ENCODE measurements at places on chromosomes 5 and 9.

GRCh38 chr5:169811680-169812079 lies 168.6 kb downstream of the INSYN2B start:
- no peak for DNase-seq

- peak; percentile 68 for DNase-seq
Observed at GRCh38 chr9:115117999-115118878, at the start of gene TNC. Gene TNC (minus strand): TSS chr9:115118157. CDS start chr9:115091018, 27,139 bp downstream.

DNA sequence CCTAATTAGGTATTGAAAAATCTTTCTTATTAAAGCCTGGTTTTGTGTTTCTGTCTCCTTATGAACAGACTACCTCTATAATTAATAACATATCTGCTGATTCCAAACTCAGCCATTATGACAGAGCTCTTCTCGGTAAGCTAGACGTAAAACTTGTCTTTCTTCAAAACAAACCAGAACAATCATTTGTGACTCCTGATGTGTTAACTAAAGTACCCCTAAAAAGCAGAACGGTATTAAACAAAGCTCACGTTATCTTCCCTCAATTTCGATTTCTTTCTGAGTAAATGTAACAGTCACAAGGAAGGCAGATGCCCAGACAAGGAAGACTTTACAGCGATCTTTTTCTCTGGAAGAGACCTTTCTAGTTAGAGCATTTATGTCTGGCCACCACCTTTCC lies 1.8 kb downstream of the SEMA5A start:
- DNase-seq = no peak

DNA sequence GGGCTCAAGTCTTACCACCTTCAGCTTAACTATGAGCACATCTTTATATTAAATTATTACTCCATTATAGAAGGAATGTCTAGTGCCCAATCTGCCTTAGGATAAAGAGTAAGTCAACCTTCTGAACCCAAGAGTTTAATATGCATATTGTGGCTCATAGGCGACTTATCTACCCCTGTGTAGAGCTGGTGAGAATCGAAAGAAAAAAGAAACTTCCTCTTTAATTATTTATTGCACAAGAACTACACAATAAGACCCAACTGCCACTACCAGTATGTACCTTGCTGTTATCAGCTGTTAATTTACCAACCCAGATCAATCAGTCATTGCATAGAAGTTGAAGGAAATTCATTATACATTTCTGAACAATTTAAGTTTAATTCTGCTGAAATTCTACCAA lies 329.1 kb upstream of the SLC24A2 start:
- DNase-seq = no peak

- DNase-seq = no peak
Observed at GRCh38 chr9:17846948-17847655, 268.2 kb downstream of the SH3GL2 start.

GRCh38 chr9:93460689-93461413 lies 7.5 kb upstream of the FAM120AOS start:
- no peak for DNase-seq

GRCh38 chr9:14213504-14213903 lies 100.4 kb downstream of the NFIB start:
- peak; percentile 19 for DNase-seq

- DNase-seq = no peak
Observed at GRCh38 chr5:140355546-140355945, 4.4 kb upstream of the SLC4A9 start.

- no peak for DNase-seq
Observed at GRCh38 chr9:82209797-82210470, 221.4 kb downstream of the SPATA31D1 start.

DNA sequence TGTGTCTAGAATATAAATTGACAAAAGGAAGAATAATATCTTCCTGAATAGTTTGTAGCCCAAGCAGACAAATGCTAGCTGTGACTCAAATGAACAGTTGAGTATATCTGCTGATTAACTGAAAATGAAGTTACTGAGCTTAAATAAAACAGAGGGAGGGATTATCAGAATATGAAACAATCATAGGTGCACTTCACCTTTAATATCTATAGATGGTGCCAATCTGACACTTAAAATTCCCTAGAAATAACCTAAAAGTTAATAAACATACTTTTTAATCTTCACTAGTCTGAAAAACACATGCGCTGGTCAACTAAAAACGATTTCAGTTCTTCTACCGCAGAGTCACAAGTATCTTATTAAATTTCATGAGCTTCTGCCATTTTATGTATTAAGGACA lies 280.8 kb upstream of the RASA1 start:
- no peak for DNase-seq

DNA sequence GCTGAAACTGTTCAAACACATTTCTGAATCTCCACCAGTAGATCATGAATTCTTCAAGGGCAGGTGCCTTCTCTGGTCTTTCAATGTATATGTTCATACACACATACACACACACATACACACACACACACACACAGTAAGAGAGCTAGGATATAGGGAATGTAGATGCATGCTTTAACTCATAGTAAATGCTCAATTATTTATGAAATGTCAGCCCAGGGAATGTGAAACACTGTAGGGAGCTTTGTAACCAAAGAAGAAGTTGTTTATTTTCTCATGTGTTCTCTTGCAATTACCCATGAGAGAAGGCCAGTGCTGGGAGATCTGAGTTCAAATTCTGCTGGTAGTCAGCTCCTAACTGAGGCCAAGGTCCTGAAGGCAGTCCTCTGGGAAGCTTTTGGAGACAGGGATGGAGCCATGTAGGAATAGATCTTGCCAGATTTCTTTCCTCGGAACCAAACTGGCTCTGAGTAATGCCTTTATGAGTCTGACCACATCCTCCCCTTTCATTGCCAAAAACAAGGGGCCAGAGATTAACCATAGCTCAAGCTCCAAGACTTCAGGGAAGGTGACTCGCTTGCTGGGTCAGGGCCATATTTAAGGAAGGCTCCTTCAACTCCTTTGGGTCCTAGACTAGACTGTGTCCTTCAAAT lies 487.0 kb upstream of the TNC start:
- DNase-seq = peak; percentile 62

- no peak for DNase-seq
Observed at GRCh38 chr5:141121563-141121962, at the start of gene PCDHB4. Gene PCDHB4 (plus strand): TSS chr5:141121818. CDS start chr5:141121999, 181 bp downstream.

DNA sequence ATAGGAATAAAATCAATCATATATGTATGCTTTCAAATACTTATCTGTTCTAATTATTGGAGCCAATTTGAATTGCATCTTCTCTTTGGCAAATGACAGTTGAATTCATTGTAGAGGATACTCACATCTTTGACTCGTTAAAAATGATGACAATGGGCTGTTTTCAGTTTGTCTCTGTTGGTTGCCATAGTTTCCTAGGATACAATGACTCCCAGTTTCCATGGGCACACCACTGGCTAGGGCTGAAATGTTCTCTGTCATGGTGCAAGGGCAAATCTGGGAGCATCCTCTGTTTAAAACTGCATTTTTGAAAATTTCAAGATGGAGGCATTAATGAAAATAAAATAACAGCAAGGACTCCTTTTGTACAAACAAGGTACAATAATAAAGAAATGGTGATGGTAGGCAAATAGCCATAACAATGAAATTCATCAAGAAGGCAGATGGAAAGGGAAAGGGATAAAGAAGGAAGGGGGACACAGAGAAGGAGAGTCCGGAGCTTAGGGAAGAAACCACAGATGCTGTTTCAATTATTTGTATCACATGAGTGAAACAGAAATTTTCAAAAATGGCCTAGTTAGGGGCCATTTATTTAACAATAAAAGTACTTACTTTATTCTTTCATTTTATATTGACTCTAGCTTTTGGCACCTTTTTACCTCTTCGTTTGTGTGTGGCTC lies 378.8 kb upstream of the SEMA6A start:
- DNase-seq = no peak

DNA sequence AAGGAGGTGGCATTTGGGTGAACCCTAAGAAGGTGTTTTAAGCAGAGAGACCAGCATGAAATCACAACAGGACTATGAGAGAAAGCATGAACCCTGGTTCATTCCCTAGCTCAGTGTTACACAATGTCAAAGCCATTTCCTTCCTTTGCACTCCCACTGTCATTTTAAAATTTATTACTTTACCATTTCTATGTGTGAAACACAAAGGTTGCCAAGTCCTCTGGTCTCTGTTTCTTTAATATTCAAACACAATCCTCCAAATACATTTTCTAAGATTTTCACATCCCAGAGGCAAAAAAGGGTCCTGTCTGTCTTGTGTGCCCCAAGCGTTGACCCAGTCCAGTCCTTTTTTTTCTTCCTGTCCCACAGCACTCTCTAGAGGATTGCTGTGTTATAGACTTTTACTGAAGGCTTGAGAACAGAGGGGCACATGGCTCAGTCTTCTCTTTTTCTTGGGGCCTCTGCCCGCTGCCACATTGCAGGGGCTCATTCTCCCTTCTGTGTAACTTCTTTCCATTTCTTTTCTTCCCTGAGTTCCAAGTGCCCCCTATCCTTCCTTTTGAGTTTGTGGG lies 78.6 kb upstream of the SLC28A3 start:
- no peak for DNase-seq

DNA sequence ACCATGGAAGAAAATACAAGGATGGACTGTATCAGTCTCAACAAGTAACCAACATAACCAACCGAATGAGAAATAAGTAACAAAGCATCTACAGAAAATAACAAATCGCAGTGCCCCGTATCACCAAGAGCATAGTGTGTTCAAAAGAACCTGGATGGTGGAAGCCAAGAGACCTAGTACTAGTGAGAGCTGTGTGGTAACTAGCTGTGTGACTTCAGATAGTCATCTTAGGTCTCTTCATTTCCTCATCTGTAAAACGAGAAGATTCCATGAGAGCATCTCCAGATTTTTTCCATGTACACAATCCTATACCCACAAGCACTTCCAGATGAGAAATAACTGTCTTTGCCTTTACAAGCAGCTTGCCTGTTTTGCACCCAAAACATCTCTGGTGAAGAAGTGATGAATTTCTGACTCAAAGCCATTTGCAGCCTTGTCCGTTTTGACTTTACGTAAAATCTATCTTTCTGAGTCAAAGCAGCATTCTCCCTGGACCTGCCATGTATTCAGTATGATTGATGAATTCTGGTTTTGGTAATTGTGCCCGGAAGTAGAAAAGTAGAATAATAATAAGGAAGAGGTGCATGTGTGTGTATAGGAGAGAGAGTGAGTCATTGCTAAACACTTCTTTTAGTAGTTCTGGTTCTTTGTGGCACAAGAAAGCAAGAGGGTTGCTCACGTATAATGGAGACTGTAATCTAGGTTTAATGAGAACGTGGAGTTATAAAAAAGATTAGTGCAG lies 41.0 kb downstream of the AOPEP start:
- no peak for DNase-seq

DNA sequence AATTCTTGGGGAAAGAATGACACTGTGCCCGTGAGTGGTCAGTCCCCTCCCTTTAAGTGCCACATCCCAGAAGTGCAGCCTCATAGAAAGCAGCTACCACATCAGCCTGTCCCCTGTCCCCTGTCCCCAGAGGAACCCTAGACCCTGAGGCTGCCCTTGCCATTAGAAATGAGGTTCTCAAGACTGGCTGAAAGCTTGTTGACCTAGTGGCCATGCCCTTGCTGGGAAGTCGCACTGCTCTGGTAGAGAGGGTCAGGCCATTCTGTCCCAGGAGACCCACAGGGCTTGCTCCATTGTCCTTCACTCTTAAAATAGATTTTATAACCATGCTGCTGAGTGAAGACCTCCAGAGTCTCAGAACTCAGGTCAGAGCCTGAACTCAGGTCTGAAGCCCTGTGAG lies 184.5 kb downstream of the RGS3 start:
- no peak for DNase-seq

DNA sequence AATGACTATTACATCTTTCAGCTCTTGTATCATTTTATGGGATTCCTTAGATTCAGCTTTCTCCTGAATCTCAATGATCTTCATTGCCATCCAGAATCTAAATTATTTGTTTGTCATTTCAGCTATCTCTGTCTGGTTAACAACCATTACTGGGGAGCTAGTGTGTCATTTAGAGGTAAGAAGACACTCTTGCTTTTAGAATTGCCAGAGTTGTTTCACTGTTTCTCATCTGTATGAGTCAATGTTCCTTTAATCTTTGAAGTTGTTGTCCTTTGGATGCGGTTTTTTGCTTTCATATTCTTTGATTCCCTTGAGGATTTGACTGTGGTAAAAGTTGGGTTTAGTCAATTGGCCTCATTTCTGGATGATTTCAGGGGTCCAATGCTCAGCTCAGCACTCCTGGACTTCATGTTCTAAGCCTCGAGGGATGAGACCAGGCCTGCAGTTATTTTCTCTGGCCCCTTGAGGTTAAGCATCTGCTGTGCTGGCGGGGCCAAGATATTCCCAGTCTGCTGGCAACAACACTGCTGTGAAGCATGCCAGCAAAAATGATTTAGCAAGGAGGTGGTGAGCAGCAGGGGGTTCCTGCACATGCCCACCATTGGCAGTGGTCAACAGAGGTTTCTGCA lies 102.4 kb upstream of the PCSK5 start:
- no peak for DNase-seq

DNA sequence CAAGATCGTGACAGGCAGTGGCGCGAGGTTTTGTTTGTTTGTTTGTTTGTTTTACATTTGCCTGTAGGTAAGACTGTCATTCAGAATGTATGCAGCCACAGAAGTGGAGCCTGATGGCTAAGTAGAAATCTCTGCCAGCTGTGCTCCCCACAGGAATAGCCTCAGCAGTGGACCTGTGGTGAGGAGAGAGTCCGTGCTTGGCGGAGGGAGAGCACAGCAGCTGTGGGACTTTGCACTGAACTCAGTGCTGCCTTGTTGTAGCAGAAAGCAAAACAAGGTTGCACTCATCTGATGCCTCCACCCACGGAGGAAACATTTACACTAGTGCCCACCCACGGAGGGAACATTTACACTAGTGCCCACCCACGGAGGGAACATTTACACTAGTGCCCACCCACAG lies 4.4 kb upstream of the ZNF782 start:
- DNase-seq = no peak

- peak; percentile 67 for DNase-seq
Observed at GRCh38 chr5:14064841-14065240, 78.3 kb upstream of the TRIO start.
